ENCODE measurements at places on chromosomes 7 and 10.

DNA sequence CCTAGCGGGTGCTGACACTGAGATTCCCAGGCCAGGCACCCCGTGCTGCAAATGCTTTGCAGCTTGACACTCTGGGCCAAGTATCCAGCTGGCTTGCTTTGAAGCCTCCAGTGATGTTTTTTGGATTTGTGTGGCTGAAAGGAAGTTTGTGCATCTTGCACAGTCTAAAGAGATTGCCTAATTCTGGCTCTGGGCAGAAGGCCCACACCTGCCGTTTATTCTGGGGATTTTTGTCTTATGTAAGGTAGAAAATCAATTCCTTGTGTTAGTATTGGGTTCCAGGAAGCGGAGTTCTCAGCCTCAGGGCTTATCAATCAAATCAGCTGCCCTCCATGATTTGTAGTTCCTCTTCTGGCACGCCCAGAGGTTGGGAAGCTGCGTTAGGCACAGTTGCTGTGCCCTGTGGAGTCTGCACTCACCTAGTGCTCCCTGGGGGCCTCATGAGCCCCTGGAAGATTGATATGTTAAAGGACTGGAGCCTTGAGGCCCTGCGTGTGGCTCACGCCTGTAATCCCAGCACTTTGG lies 8.4 kb upstream of the PURB start:
- no peak for DNase-seq

DNA sequence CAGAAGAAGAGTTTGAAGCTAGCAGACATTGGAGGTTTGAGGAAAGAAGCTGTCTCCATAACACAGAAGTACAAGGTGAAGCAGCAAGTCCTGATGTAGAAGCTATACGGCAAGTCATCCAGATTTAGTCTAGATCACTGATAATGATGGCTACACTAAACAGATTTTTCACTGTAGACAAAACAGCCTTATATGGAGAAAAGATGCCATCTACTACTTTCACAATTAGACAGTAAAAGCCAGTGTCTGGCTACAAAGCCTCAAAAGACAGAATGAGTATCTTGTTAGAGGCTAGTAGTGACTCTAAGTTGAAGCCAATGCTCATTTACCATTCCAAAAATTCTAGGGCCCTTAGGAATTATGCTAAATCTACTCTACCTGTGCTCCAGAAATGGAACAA lies 85.1 kb downstream of the SNX13 start:
- no peak for DNase-seq

DNA sequence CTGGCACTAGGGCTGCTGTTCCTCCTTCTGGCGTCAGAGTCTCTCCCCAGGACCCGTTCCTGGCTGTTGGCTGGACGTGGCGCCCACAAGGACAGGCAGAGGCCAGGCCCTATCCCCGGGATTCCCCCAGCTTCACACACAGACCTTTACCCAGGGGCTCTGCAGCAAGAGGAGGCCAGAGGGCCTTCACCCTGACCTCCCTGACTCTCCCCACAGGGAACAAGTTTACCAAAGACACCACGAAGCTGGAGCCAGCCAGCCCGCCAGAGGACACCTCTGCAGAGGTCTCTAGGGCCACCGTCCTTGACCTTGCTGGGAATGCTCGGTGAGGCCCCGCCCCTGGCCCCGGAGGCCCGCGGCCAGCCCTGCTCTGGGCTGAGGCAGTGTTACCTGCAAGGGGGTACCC lies 82.2 kb downstream of the GTF2IRD1 start:
- no peak for DNase-seq

GRCh38 chr7:140656548-140657515 lies 15.9 kb upstream of the ADCK2 start:
- no peak for DNase-seq

GRCh38 chr10:63583909-63584724 lies 62.9 kb downstream of the REEP3 start:
- no peak for DNase-seq

DNA sequence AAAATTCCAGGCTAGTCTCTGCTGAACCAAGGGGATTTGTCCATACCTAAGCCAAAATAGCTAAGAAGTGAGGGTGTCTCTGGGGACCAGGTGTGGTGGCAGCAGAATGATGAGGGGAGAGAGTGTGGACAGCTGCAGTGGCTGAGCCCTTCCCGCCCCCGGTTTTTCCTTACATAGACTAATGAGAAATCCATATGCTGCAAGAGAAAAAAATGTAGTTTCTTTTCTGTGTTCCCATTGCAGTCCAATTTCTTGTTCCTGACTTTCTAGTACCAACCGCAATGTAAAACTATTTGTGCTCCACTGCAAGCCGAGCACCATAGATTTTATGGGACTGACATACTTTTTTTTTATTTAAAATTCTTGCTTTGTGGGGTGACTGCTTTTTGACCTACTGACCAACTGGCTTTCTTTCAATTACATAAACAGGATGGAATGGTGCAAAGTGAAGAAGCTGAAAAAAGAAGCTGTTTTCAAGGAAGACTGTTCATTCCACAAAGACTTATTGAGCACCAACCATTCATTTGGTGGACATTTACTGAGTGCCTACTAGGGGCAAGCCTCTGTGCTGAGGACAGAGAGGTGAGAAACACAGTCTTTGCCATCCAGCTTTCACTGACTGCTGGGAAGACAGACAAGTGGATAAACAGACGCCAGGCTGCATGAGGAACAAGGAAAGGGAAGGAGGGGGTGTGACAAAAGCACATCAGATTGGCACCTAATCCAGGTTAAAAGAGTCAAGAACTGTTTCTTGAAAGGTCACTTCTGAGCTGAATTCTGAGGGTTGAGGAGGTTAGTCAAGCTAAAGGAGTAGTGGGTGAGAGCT lies 9.8 kb downstream of the CEP41 start:
- no peak for DNase-seq

- DNase-seq = no peak
Observed at GRCh38 chr10:13528123-13528874, 515 bp downstream of the BEND7 start.

DNA sequence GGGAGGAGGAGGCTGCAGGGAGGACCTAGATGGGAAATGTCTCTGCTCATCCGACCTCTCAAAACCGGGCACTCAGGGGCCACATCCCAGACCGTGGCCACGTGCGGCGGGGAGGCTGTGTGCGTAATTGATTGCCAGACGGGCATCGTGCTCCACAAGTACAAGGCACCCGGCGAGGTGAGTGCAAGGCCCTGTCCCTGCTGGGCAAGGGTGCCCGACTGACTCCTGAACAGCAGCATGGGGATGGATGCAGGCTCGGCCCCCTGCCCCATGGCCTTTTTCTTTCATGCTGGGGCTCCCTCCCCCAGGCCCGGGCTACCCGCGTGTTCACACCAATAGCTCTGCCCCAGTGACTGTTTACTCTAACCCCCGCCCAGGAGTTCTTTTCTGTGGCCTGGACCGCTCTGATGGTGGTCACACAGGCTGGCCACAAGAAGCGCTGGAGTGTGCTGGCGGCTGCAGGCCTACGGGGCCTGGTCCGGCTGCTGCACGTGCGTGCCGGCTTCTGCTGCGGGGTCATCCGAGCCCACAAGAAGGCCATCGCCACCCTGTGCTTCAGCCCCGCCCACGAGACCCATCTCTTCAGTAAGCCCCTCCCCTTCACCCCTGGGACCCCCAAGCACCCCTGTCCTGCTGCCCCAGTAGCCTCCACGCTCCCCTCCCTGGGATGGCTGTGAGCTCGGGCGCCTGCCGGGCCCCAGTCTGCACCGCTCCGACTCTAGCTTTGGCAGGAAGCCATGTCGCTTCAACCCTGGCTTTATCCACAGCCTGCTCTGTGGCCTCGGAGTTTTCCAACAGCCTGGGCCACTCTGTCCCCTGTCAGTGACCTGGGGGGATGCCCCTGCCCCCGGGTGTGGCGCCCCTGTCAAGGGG lies 3.9 kb downstream of the LRWD1 start:
- no peak for DNase-seq

GRCh38 chr7:83204715-83205114 lies 42.0 kb upstream of the PCLO start:
- DNase-seq = no peak

DNA sequence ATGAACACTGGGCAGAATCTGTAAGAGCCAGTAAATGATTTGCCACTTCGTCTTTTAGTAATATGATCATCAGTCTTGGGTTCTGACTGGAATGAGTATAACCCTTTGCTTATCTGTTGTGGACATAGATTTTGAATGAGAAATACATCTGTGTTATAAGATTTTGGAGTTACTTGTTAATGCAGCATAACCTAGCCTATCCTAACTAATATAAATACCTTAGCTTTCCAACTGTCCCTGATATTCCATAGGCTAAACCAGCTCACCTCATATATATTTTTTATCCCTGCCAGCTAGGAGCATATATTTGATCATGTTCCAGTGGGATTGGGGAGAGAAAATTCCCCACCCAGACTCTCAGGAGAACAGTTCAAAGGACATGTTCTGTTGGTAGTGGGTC lies 15.1 kb downstream of the LRMDA start:
- no peak for DNase-seq

- DNase-seq = no peak
Observed at GRCh38 chr10:102109166-102110116, 10.7 kb downstream of the LDB1 start.

- DNase-seq = no peak
Observed at GRCh38 chr7:2965745-2966270, 77.9 kb downstream of the CARD11 start.

DNA sequence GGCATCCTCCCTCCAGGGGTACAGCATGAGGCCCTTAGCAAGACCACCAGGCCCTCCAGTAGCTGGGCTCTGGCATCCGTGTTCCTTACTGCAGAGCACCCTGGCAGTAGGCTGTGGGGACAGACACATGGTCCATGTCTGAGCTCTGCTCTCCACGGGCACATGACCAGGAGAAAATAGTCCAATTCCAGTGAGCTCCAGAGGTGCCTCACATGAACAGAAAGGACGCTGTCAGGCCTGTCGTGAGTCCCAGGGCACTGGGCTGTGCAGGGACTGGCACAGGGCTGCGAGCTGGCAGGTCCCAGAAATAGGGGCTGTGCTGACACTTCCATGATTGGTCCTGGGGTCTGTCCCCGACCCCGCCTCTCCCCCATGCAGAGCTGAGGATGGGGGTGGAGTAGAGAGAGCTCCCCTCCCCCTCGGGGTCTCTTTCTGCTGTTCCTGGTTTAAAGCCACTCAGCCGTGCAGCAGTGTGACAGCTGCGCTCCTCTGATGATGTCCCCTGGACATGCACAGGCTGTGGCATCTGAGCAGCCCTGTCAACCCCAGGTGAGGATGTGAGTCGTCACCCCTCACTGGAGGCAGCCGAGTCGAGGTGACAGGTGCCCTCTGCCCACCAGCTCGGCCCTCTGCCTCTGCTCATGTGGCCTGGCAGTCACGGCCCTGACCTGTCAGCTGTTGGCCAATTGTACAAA lies 25.2 kb upstream of the ZNF488 start:
- DNase-seq = no peak

DNA sequence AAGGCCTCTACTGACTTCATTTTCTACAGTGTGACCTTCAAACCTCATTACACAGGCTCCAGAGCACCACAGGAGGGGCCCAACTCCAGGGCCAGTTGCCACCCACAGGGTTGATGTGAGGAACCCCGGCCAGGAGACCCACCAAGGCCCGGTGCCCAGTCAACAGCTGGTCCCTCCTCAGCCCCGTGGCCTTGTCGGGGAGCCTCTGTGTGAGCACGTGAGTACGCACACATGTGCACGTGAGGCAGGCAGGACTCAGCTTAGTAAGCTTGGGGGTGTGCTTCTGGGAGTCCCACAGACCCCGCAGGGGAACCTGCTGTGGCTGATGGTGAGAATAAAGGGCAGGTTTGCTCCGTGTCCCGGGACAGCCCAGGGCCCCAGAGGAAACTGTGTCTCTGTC lies 104.5 kb downstream of the VIPR2 start:
- no peak for DNase-seq

- DNase-seq = no peak
Observed at GRCh38 chr7:124032369-124033094, at the start of gene TMEM229A. Gene TMEM229A (minus strand): TSS chr7:124033067. CDS start chr7:124033003, 64 bp downstream.

- DNase-seq = no peak
Observed at GRCh38 chr7:134371536-134371935, 54.8 kb upstream of the SLC35B4 start.

GRCh38 chr10:30349967-30350735 lies 1.1 kb upstream of the MTPAP start:
- DNase-seq = no peak

DNA sequence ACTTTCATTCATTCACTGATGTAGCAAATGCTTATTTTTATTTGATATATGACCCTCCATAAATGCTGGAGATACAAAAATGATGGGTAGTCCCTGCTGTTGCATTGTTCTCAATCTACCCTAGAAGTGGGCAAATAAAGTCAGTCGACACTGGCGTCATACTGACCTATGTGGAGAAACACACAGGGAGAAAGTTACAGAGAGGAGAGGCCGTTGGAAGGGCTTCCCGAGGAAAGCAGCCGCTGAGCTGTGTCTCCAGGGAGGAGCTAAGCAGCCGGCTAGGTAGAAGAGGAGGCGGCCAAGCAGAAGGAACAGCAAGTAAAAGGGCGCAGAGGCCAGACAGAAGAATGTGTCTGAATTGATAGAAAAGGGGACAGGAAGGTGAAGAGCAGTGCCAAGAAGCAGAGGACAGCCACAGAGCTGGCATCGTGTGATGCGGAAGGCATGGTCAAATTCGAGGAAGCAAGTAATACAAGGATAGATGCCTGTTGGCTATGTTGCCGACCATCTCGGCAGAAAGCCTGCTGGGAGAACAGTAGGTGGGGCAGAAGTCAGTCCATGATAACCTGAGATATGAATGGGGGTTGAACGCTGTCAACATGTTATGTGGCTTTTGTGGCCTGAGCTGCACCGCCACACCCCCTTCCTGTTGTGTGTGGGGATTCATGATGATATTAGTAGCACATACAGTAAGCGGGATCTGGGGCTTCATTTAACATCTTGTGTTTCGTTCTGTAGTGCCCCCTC lies 25.9 kb downstream of the ST8SIA6 start:
- DNase-seq = no peak

DNA sequence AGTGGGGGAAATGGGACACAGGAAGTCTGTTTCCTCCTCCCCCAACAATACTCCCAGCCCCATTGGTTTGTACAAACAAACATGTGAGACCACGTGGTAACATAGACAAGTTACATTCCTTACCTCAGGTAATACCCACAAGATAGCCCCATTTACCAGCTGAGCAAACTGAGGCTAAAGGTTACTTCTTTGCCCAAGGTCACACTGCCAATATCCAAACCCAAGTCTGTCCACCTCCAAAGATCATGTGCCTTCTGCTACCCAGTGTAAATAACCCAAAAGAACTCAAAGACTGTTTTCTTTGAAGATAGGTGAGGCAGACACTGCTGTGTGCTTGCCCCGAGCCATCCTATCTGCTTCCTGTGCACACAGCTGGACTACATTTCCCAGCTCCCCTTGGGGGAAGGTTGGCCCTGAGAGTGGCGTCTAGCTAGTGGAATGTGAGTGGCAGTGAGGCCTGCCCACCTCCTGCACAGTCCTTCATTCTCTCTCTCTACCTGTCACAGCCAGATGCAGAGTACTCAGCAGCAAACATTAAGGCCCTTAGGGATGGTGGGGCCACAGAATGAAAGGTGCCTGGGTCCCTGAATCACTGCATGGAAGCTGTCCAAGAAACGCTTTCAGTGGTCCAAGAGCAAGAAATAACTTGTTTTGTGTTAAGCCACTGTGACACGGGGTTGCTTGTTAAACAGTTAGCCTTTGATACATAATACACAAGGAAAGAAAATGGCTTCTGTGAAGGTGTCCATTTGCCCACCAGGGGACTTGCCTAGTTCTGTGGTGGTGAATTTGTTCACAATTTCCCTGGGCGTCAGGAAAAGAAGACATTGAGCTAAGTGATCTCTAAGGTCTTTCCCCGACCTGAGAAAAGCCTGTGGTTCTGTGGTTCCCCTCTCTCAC lies 257.7 kb upstream of the NFE2L3 start:
- no peak for DNase-seq

Data from coronary artery (tissue), 2 donors.